ENCODE measurements at places on chromosomes 7 and 10. TPM values are rescaled to one million over a fixed set of nuclear protein-coding genes. Genes with fewer than 3 reads are reported as not detected.

DNA sequence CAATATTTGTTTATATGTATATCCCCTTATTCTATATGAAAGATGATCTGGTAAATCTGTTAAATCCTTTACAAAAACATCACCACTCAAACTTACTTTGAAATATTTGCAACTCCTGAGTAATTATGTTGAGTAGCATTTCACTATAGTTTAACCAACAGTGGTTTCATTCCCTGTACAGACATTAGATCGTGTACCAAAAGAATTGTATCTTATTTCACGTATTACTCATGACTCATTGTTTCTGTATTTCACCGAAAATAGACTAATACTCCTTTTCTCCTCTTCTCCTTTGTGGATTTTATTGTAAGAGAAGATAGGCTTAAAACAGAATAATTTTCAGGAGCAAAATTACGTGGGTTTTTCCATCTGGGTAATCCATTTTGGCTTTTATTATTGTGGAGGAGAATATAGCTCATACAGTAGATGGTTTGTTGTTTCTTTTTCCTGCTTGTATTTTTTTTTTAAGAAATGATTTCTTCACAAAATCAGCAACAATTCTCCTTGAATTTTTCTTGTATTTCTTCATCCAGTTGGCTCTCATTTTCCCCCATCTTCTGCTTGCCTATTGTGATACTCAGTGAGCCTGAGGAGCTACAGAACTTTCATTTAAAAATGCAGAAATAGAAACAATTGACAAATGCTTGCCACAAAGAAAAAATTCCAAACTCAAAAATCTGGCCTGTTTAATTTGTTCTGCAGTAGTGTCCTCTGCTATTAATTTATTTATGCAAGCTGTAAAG lies 90.6 kb upstream of the OIT3 start:
- peaks cover 8% of the 10 kb centered on the region for H3K4me1 ChIP-seq
- H3K36me3 ChIP-seq: no peaks in the 10 kb centered on the region
- no peak overlapping the region for H3K4me3 ChIP-seq

DNA sequence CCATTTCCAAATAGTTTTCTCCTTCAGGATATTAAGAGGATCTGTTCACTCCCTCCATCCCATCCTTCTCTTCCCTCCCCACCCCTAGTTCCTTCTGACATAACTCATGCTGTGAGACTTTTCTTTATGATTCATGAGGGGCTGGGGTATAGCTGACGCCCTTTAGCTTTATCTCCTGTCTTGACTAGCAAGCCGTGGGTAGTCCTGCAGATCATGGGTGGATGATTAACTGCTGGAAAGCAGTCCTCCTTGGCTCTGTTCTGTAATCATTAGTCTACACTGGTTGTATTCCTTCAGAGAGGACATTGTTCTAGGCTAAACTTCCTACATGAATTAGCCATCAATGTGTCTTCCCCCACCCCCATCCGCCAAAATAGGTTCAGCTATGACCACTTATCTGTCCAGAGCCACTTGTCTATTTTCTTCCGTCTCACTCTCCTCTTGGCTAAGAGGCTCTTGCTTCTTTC lies 135.4 kb downstream of the LRRC4 start:
- peaks cover 49% of the 10 kb centered on the region for H3K4me1 ChIP-seq
- H3K36me3 ChIP-seq: no peaks in the 10 kb centered on the region
- no peak for DNase-seq
- no peak overlapping the region for H3K27ac ChIP-seq

DNA sequence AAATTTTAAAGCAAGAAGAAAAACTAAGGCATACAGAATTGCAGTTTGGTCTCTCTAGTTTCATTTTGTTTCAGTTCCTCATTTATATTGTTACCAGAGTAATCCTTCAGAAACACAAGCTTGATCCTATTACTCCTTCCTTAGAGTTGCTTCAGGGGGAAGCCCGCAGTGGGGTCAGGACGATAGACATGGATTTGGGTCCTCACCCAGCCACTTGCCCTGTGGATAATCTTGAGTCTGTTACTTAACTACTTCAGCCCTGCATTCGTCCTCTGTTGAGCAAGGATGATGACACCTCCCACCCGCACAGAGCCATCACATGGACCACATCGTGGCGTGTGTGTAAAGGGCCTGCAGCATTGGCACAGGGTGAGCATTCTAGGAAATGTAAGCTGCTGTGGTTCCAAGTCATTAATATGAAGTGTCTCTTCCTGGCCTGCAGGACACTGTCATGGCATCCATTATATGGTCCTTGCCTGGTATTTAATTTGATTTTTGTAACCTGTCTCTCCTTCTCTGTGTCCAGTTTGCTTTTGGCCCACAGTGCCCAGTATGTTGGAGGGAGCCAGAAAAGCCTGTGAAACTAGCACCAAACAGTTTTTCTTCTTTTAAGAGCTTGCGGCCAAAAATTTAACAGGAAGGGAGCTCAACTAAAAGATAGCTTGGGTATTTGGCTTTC lies 111.2 kb downstream of the EEPD1 start:
- H3K4me3 ChIP-seq: no peak overlapping the region
- H3K27ac ChIP-seq: no peak overlapping the region
- H3K4me1 ChIP-seq: peaks cover 20% of the 10 kb centered on the region
- peak; percentile 35 for DNase-seq

- H3K36me3 ChIP-seq: no peaks in the 10 kb centered on the region
- no peak overlapping the region for H3K4me3 ChIP-seq
- H3K4me1 ChIP-seq: peaks cover 19% of the 10 kb centered on the region
- H3K27me3 ChIP-seq: no peaks in the 10 kb centered on the region
- no peak for DNase-seq
Observed at GRCh38 chr7:69657985-69658384, 59.7 kb downstream of the AUTS2 start.

GRCh38 chr7:132029369-132030085 lies 473.1 kb upstream of the PODXL start:
- no peak overlapping the region for H3K27ac ChIP-seq
- DNase-seq: peak; percentile 21
- H3K4me3 ChIP-seq: no peak overlapping the region

Gene BAMBI
- total RNA-seq: 9.1 TPM

Gene ZPBP
- total RNA-seq: not detected

Gene PLXNA4
- total RNA-seq: 2.1 TPM

GRCh38 chr10:16901106-16901505 lies 83.9 kb upstream of the RSU1 start:
- H3K4me3 ChIP-seq: no peak overlapping the region
- H3K27me3 ChIP-seq: no peaks in the 10 kb centered on the region
- no peak for DNase-seq
- H3K36me3 ChIP-seq: no peaks in the 10 kb centered on the region

Gene FAM25G
- not detected for total RNA-seq

DNA sequence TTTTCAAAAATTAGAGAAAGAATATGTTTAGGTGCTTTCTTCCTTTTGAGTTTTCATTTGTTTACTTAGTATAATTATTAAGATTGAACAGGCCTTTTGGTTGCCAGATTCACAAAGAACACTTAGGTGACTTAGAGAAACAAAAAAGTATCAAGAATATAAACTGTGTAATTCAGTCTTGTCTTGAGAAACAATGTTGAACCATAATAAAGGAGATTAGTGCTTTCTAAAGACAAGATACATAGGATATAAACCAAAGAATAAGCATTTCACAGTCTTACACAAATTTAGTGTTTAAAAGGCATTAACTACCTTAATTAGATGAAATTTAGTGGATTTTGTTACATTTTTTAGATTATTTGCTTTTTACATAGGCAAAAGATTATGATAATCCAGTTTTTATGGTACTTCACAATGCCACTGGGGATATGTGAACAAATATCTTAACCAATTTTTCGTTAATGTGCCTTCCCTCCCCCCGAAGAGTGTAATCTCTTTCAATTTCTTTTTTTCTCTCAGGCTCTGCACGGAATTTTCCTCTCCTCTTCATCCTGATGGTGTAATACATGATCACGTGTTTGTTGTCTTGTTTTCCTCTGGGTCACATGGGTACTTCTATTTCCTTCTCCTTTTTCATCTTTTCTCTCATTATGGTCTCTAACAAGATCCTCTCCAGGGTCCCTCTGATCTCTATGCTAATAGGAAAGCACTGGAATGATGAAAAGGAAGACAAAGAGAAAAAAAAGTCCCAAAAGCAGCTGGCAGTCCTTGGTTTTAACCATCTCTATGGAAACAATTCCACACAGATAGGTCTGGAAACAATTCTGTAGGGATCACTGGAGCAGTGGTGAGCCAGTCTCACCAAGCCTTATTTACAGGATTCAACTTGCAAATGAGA lies 3.7 kb upstream of the HNRNPH3 start:
- H3K4me3 ChIP-seq: no peak overlapping the region
- no peaks in the 10 kb centered on the region for H3K36me3 ChIP-seq
- peaks cover 23% of the 10 kb centered on the region for H3K4me1 ChIP-seq

GRCh38 chr7:110612680-110613079 lies 478.2 kb upstream of the LRRN3 start:
- H3K36me3 ChIP-seq: no peaks in the 10 kb centered on the region
- H3K4me3 ChIP-seq: no peak overlapping the region
- no peak overlapping the region for H3K27ac ChIP-seq
- no peak for DNase-seq

Gene CLCN1
- total RNA-seq: not detected

DNA sequence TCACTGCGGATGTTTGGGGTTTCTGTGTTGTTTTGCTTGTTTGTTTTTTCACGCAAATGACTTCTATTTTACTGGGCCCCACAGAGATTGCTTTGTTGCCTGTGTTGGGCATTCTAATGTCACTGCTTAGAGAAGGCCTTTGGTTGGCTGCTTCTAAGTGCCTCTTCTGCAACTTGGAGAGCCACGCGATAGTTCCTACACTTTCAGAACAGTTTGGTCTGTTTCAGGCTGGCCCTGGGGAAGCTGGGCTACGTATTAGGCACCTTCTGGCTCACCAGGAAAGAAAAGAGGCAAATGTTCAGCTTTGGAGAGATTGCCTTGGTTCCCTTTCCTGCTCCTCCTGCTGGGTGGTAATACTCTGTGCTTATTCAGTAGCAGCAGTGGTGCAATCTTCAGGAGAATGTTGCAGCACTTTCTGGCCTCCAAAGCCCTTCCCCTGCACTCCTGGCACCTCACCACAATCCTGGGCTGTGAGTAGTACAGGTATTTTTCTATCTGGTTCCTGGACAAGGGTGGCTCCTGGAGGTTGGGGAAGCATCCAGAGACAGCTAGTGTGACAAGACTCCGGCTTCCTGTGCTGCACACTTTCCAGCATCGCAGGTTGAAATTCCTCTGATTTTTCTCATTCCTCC lies 1.2 kb downstream of the ANTXRL start:
- no peaks in the 10 kb centered on the region for H3K36me3 ChIP-seq
- H3K4me1 ChIP-seq: peaks cover 20% of the 10 kb centered on the region
- no peak overlapping the region for H3K27ac ChIP-seq
- DNase-seq: no peak

DNA sequence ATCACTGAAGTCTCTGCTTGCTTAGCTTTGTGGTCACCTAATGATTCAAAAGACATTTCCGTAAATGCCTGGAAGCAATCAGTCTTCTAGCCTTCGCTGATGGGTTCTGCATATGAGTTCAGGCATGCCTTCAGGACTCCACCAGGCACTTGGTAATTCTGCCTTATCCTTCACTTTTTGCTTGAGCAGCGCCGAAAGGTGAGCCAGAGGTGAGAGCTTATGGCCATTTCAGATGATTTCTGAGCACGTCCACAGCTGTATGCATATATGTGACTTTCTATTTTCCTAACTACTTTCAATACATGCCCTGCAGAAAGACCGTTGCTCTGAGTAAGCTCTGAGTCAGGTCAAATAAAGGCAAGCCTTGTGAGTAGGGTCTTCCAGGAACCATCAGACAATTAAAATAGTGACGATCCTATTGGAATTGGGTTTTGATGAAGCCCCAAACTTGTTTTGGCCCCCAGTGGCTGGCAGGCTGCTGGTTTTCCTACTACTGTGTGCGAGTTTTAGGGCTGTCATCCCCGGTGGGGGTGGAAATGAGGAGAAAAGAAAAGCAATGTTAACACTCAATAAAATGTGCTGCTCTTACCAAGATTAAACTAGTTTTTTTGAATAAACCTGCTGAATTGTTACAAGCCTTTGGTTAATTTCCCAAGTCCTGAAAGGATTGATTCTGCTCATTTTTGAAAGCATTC lies 154.4 kb upstream of the AKR1E2 start:
- no peaks in the 10 kb centered on the region for H3K27me3 ChIP-seq
- H3K27ac ChIP-seq: no peak overlapping the region
- H3K4me1 ChIP-seq: no peaks in the 10 kb centered on the region
- H3K36me3 ChIP-seq: no peaks in the 10 kb centered on the region
- no peak overlapping the region for H3K4me3 ChIP-seq

GRCh38 chr7:68676813-68677535 lies 921.3 kb upstream of the AUTS2 start:
- H3K27ac ChIP-seq: no peak overlapping the region
- no peak overlapping the region for H3K4me3 ChIP-seq
- no peaks in the 10 kb centered on the region for H3K36me3 ChIP-seq

DNA sequence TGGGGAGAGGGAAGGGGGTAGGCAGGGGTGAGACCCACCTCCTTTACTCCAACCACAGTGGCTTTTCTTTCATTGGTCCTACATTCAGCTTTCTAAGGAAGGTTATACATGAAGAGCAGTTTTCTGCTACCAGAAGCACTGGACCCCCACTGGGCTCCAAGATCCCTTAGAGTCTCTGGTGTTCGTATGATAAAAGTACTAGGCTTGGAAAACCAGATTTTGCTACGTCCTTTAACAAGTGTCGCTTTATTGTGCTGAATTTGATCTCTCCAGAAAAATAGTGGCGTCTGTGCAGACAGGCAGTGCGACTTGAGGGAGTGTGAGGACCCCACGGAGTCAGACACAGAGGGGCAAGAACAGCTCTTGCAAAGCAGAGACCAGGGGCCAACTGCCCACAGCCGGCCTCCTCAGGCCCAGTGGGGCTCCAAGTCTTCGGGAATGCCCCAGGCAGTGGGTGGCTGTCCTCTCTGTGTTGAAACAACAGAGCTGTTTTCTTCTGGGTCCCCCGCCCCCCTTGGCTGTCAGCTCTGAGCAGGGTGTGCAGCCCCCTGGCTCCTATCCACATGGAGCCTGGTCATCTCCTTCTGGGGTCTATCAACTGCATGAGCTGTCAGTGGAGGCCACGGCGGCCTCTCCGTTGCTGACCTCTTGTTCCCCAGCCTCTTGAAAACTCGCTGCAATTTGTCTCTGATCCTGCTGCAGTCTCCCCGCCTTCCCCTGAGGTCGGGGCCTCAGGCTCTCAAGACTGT lies 333.2 kb downstream of the RPS24 start:
- H3K36me3 ChIP-seq: no peaks in the 10 kb centered on the region
- no peak overlapping the region for H3K27ac ChIP-seq
- no peak overlapping the region for H3K4me3 ChIP-seq
- H3K27me3 ChIP-seq: no peaks in the 10 kb centered on the region

Gene IFIT1B
- total RNA-seq: not detected

DNA sequence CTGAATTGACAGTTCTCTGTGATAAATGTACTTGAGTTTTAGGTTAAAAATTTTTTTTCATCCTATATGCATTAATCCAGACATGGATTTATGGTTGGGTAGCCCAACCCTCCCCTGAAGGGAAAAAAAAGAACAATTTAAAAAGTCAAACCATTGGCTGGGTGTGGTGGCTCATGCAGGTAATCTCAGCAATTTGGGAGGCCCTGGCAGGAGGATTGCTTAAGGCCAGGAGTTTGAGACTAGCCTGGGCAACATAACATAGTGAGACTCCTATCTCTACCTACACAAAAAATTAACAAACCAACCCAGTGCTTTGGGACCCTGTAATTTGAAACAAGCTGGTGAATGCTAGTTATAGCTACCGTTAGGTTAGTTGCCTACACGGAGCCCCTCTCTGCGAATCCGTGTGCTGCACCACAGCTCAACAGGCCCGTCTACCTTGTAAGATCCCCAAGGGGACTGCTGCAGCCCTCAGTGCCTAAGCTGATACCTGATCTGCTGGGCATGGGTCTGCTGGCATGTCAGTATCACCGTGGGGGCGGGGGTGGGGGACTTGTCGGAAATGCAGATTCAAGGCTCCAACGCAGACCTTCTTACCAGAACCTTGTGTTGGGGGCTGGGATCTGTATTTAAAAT lies 32.8 kb downstream of the TSPAN14 start:
- no peak overlapping the region for H3K4me3 ChIP-seq
- DNase-seq: no peak
- peaks cover 54% of the 10 kb centered on the region for H3K4me1 ChIP-seq
- no peaks in the 10 kb centered on the region for H3K36me3 ChIP-seq
- peak overlapping the region; percentile 65 for H3K27ac ChIP-seq

Gene RSU1
- 28.3 TPM for total RNA-seq
